NCI-H460 (cell line): ENCODE measurements at places on chromosomes 5 and 9.
A peak's percentile ranks its signal among the peaks of the same experiment; 100 is the strongest.

DNA sequence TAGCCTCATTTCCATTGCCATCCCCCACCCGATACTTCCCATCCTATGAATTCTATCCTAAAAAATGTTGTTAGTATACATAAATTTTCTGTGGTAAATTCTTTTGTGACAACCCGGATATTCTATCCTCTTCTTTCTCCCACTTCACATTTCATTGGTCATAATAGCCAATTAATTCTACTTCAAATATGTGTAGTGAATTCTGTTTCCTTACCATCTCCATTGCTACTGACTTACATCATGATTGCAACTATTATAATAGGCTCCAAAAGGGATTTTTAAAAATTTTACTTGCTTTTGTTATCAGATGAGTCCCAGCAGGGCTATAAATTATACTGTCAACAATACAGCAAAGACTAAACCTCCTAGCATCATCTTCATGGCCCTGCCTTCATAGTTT lies 1326.8 kb downstream of the PTPRD start:
- no peak for DNase-seq

DNA sequence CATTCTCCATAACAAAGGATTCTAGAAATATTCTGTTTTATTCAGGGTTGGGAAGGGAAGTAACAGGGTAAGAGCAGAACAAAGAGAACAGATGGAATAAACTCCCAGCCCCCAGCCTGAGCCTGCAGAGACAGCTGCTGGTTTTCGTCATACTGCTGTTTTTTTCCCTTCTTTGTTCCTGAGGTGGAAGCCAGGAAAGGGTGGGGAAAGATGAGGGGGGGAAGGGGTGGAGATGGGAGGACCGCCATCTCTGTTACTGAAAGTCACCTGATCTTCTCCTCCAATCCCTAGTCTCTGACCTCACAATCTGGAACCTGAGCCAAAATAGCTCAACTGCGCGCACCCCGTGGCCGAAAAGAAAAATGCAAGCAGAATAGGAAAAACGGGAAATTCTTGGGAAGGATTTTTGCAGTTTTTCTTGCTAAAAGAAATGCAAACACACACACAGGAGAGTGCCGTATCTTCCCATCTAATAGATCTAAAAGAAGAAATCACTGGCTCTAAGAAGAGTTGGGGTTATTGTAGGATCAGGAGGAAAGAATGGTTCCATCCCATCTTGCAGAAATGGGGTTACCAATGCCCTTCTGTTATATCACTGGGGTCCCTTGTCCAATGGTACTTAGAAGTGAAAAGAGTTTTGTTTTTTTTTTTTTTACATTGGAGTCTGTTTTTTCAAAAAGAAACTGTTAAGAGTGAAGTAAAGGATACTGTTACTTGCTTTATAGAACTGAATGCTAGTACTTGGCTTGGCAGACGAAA lies 57.9 kb downstream of the DIAPH1 start:
- DNase-seq, result peak; percentile 91

- no peak for DNase-seq
These were observed 182.8 kb downstream of the SPOCK1 start for GRCh38 chr5:137316346-137316736.

DNA sequence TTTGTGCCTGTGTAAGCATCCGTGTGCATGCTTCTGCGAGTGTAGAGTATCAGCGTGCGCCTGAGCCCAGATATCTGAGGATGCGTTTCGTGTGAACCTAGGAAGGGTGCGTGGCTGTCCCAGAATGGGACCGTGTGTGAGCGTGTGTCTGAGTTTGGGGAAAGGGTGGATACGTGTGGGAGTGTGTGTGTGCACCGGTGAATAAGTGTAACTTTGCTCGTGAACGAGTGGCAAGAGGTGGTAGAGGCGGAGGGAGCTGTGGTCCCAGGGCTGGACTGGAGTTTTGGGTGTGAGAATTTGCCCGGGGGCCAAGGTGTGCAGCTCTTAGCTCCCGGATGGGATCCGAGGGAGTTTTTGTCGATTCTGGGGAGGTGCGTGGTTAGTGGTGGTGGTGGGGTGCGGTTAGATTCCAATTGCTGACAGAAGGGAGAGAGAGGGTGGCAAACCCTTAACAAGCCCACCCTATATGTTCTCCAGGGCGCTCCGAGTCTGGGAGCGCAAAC lies 686 bp upstream of the COL27A1 start:
- DNase-seq, result no peak
